Mesothelial cell of epicardium (in vitro differentiated cells): ENCODE measurements at places on chromosomes 2 and 18. TPM values are rescaled to one million over a fixed set of nuclear protein-coding genes. Genes with fewer than 3 reads are reported as not detected.

Gene ST3GAL5
- total RNA-seq, result 23.2 to 28.6 TPM (median 25.8 TPM) in 3 replicates

Gene TEKT4
- not detected in 3 replicates for total RNA-seq

Gene PLA2R1
- total RNA-seq, result 14.4 to 15.0 TPM (median 14.8 TPM) in 3 replicates

Gene SRSF7
- 185 to 189 TPM (median 187 TPM) in 3 replicates for total RNA-seq

GRCh38 chr2:44564752-44565151 lies 203.0 kb downstream of the CAMKMT start:
- no peaks in the 10 kb centered on the region for H3K36me3 ChIP-seq
- H3K4me3 ChIP-seq, result no peak overlapping the region
- peaks cover 7% of the 10 kb centered on the region for H3K4me1 ChIP-seq
- DNase-seq, result no peak
- H3K27me3 ChIP-seq, result no peaks in the 10 kb centered on the region

GRCh38 chr18:51621113-51621863 lies 423.8 kb upstream of the MEX3C start:
- H3K4me3 ChIP-seq, result no peak overlapping the region
- H3K27me3 ChIP-seq, result peaks cover 47% of the 10 kb centered on the region
- H3K27ac ChIP-seq, result no peak overlapping the region
- DNase-seq, result peak; percentile 82
- no peaks in the 10 kb centered on the region for H3K4me1 ChIP-seq

DNA sequence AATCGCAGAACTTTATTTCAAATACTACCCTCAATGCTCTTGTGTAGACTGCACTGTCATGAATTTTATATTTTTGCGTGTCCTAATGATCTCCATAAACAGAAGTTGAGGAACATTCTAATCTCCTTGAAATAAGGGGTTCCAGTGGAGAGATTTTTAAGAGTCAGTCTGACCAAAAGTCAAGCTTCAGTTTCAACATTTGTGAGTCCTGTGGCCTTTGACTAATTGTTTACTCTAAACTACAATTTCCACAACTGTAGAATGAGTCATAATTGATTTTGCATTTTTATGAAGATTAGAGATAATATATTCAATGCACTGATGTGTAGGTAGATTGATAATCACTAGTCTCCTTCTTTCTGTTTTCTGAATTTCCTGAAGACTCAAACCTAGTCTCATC lies 720.3 kb upstream of the ID2 start:
- no peak for DNase-seq
- no peaks in the 10 kb centered on the region for H3K36me3 ChIP-seq
- no peak overlapping the region for H3K27ac ChIP-seq
- no peaks in the 10 kb centered on the region for H3K27me3 ChIP-seq
- peaks cover 8% of the 10 kb centered on the region for H3K4me1 ChIP-seq
- no peak overlapping the region for H3K4me3 ChIP-seq
